Activated effector memory CD4-positive, alpha-beta T cell treated with Interleukin-2 at 50 U/mL for 16 hours (primary cell): ENCODE measurements at places on chromosomes 2 and 18.

DNA sequence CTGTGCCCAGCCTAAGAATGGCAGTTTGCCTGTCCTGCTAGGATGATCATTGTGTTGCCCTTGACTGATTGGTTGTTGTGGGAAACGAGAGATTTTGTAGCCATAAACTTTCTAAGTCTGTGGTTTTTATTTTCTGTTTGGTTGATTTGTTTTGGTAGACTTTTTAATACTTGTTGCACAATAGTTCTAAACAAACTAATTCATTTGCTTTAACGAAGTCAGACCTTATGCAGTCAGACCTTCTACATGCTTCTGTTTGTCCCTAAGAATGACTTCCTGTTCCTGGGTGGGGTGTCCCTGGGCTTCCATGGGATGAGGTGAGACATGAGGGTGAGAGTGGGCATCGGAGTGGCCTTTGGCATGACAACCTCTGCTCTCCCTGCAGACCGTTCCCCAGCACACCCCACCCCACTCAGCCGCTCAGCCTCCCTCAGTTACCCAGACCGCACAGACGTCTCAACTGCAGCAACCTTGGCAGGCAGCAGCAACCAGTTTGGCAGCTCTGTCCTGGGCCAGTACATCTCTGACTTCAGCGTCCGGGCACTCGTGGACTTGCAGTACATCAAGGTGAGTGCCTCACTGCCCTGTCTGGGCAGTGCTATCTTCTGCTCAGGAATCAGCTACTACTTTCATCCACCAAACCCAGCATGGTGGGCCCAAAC is 7.8 kb upstream of the CNNM3 start:
- DNase-seq, result no peak

DNA sequence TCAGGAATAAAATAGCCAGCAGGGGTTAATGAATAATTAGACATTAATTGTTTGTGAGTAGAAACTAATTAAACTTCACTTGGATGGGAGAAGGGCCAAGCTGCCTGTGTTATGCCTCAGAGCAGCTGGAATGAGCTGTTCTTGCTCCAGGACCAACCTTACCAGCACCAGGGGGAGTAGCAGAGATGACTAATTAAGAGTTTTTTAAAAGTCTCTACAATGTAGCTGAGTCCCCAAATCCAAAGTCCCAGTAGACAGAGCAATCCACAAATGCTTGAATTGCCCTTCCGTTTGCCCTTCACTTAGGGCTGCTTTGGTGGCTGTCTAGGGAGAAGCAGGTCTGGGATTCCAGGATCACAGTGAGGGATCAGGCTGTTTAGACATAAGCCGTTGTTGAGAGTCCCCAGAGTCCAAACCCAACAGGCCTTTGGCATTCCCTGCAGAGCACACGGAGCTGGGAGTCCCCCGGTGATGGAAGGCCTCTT is 59.4 kb downstream of the RHOB start:
- no peak for DNase-seq

DNA sequence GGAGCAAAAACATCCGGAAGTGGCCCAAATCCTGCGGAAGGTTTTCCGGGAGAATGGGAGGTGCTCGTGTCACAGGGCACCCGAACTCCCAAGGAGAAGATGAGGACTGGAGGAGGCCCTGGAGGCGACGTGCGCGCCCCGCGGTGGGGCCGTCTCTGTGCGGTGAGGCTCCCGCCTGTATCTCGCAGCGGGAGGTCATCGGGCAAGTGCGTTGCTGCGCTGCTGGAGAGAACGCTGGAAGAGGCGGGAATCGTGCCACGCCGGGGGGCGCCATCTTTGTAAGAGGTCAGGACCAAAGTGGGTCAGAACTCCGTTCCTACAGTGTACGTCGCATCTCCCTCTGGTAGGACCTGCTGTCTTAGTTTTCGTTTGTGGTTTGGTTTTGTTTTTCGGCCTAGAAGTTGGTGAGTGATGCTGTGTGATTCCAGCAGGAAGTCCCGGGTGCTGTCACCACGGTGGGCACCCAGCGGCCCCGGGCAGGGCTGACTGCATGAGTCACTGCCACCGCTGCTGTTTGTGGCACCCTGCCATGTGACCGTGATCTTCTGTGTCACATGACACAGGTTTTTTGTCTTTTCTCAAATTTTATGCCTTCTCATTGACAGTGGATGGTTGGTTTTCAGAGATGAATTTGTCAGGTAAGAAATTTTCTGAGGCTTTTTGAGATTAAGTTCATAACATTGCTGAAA is 21.5 kb upstream of the ATP9B start:
- DNase-seq, result no peak

GRCh38 chr2:88658326-88658725 is 31.1 kb upstream of the EIF2AK3 start:
- no peak for DNase-seq

- DNase-seq, result no peak
Observed at GRCh38 chr2:2648094-2648493, 317.0 kb upstream of the MYT1L start.

GRCh38 chr2:119753041-119753929 is 6.4 kb upstream of the PTPN4 start:
- DNase-seq, result no peak

DNA sequence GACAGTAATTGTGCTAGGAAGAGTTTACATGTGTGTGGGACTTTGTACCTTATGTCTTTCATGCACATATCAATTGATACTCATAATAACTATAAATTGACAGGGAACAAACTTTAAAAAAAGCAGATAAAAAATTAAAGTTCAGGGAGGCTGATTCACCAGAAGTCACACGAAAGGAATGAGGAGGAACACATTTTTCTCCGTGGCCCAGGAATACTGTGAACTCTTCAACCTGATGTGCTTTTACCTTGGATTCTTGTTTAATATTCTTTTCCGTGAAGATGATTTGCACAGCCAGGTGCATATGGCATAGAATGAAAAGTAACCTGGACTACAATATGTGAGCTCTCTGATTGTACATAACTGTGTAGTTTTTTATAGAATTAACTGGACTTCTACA is 326.3 kb downstream of the CDH7 start:
- no peak for DNase-seq

DNA sequence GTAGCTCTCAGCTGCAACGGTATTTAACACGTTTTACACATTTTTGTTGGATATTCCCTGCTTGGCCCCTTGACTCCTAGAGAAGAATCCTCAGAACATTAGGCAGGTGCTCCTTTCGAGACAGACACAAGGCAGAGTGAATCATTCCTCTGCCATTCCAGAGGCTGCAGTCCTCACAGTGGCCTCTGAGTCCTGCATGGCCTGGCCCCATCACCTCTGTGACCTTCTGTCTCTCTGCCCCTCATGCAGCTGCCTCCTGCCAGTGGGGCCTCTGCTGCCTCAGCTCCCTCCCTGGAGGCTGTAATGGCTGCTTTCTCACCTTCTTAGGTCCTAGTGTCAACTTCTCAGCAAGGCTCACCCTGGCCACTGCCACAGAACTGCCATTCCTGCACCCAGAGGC is 101.3 kb downstream of the PTPRM start:
- no peak for DNase-seq

DNA sequence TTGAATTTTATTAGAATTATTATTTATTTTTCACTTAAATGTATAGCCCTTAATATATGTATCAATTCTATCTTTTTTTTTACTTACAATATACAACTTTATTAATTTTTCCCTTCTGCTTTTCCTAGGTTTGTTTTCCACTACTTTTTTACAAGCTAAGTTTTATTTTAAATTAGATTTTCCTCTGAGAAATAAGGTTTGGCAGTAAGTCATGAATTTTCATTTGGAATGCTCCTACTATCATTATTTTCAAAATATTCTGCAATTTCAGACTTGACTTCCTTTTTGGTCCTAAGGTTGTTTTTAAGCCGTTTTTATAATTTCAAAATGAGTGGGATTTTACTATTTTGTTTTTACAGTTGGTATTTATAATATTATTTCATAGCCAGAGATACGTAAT is 222.8 kb upstream of the PIEZO2 start:
- DNase-seq, result no peak

GRCh38 chr18:27728659-27729058 is 448.3 kb downstream of the CDH2 start:
- DNase-seq, result no peak

- no peak for DNase-seq
Observed at GRCh38 chr2:53510401-53510800, 257.2 kb upstream of the CHAC2 start.

DNA sequence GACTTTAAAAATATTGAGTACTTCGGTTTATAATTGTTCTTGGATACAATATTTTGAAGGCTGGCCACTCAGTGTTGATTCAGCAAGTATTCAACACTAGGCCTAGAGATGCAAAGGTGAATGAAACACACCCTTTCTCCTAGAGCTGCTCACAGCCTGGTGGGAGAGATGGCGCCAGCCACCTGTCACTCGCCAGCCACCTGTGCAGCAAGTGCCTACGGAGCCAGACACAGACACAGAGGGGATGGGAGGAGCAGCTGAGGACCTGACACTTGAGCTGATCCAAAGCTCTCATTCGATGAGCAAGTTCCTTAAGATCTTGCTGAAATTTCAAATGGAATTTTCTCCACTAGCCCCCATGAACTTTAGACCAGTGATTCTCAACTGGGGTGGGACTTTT is 151.1 kb upstream of the RIOK3 start:
- no peak for DNase-seq

DNA sequence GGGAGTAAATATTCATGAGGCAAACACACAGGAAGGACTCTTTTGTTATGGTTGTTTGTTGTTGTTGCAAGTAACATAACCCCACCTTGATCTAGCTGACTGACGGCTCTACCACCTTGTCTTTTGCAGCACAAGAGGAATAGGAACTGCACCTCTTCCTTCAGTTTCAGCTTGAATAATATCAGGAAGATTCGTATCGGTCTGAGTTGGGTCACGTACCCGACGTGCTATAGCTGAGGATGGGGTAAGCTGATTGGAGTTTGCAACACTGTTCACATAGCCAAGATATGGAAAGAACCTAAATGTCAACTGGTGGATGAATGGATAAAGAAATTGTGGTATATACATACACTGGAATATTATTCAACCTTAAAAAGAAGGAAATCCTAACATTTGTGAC is 14.5 kb upstream of the IL1RN start:
- no peak for DNase-seq

- no peak for DNase-seq
Observed at GRCh38 chr2:149572102-149572953, 15.2 kb downstream of the MMADHC start.

GRCh38 chr2:46356991-46357390 is 59.8 kb downstream of the EPAS1 start:
- DNase-seq, result no peak

DNA sequence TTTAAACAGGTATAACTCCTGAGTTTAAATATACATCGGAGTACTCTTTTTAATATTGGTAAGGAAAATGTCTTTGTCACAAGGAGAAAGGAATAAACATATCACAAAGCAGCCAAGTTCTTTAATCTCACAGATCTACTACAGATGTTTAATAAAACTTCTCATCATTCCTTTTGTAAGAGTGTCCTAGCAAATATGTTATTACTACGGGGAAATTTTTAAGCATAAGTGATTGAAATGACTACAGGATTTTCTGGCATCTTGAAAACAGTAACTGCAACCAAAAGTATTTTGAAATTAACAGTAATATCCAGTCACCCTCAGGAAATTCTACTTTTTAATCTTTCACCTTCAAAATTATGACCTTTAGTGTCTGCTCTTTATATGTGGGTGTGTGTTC is 403.1 kb downstream of the IRS1 start:
- no peak for DNase-seq

GRCh38 chr18:79965119-79965902 is 868 bp downstream of the HSBP1L1 start:
- DNase-seq, result no peak

DNA sequence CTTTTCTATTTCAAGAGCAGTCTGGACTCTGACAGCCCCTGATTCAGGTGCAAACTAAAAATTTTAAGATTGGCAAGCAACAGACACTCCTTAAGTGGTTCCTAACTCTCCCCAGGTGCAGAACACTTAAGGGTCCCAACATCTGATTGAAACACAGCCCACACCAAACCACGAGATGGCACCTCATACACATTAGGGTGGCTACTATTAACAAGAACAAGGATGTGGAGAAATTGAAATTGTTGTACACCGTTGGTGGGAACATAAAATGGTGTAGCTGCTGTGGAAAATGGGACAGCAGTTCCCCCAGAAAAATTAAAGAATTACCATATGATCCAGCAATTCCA is 82.3 kb downstream of the POLR1A start:
- DNase-seq, result no peak

DNA sequence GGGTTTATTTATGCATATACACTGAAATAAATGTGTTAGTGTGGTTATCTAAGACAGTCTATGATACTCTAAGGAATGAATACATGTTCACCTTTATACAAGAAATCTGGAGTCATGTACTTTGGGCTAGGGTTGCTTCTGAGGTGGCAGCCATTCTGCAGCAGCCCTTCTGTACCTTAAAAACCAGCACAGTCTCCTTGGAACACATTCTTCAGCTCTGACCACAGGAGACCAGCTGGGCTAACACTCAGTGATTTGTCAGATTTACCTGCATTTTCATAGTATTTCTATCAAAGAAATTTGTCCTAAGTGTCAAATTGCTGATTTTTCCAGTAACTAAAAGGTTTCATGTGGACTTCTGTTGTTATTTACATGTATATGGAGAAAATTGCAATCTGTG is 167.7 kb downstream of the CAMKMT start:
- no peak for DNase-seq

DNA sequence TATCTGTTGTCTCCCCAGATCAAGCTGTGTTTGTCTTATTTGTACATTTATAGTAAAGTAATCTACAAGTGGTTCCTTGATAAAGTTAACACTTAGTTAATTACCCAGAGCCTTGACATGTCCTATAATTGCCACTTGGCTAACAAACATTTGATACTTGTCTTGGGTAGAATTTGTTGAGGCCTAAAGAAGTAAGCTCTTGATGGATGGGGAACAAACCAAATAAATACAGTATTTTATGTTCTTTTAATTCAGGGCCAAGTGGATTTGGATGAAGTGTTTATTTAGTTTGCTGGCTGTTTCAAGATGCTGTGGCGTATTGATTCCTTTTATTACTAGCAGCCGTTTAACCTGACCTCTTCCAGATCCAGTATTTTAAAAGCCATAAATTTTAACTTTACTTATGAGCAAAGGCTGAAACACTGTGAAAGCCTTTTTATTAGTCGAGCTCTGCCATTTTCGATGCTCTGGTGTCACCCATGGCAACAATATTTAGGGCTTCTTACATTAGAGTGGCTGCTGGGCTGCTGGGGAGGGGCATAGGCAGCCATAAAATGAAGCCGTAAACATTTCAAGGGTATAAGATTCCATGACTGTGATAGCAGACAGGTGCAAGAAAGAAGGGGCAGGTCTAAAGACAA is 401.6 kb upstream of the NRP2 start:
- DNase-seq, result no peak

- no peak for DNase-seq
Observed at GRCh38 chr2:178188466-178188865, 5.8 kb upstream of the OSBPL6 start.

- no peak for DNase-seq
Observed at GRCh38 chr2:220991972-220992371, 580.1 kb downstream of the EPHA4 start.

DNA sequence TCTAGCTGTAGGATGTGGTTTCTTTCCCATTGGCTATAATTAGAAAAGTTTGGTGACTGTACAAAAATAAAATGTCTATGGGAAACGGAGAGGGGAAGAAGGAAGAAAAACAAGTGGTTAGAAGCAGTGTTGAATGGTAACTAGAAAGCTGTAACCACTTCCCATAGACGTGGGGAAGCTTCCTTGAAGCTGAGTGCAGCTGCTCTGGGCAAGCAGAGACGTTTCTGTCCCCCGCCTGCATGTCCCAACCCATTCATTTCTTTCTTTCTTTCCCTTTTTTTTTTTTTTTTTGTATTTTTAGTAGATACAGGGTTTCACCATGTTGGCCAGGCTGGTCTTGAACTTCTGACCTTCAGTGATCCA is 367.8 kb upstream of the HS6ST1 start:
- no peak for DNase-seq
